Activated naive CD8-positive, alpha-beta T cell treated with anti-CD3 and anti-CD28 coated beads for 36 hours (primary cell): ENCODE measurements at places on chromosomes 2 and 18. TPM values are rescaled to one million over a fixed set of nuclear protein-coding genes. Genes with fewer than 3 reads are reported as not detected.

The DNAJB2 gene
- total RNA-seq, result 43.8 TPM

GRCh38 chr2:167581961-167582574 lies 665.3 kb downstream of the STK39 start:
- no peak overlapping the region for H3K27ac ChIP-seq
- H3K4me3 ChIP-seq, result no peak overlapping the region

DNA sequence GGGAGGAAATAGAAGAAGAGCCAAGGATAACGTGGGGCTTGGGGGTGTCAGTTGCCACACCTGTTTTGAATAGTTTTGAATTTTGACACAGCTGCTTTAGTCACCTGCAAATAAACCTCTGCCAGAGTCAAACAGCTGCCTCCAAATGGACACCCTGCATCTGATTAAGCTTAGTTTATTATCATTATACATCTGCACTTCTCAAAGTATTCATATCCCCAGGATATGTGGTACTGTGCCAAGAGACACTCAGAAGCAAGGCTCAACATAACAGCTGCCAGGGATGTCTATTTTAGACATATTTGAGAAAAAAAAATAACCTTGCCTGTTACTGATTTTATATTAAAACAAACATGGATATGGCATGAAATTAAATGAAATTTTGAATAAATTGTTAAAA lies 122.5 kb upstream of the WDR75 start:
- no peak for DNase-seq
- H3K4me1 ChIP-seq, result peaks cover 13% of the 10 kb centered on the region
- H3K27ac ChIP-seq, result no peak overlapping the region
- no peak overlapping the region for H3K4me3 ChIP-seq
- H3K36me3 ChIP-seq, result peaks cover 22% of the 10 kb centered on the region

DNA sequence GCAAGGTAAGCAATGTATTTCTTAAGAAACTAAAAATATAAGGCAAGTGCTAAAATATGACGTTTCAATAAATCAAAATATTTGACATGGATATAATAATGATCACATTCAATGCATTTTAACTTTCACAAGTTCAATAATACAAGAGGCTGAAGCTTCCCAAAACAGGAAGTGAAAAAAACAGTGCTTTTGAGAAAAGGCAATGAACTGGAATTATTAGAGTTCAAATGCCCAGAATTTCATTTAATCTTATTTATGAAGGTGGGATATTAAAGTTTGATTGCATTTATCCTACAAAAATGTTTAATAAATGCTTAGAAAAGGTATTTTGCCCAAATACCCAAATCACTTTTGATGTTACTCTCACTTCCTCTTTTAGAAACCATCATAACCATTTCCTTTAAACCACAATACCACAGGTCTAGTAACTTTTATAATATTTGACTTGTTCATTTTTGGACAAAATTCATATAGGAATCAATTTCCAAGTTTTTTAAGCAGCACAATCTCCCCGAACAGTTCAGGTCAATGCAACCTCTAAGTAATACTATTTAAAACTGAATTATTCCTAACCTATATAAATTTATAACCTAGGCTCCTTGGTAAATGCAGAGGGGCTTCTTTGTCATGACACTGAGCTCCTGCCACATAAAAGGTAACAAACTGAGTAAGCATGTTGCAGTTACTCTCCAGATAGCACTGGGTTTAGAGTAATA lies 2.1 kb downstream of the NCKAP1 start:
- no peak for DNase-seq
- H3K27me3 ChIP-seq, result peaks cover 79% of the 10 kb centered on the region
- H3K4me3 ChIP-seq, result no peak overlapping the region
- H3K4me1 ChIP-seq, result peaks cover 27% of the 10 kb centered on the region
- H3K36me3 ChIP-seq, result no peaks in the 10 kb centered on the region

The RAD51AP2 gene
- total RNA-seq, result not detected

The REG1B gene
- not detected for total RNA-seq

- H3K36me3 ChIP-seq, result no peaks in the 10 kb centered on the region
- H3K4me3 ChIP-seq, result no peak overlapping the region
- peaks cover 6% of the 10 kb centered on the region for H3K27me3 ChIP-seq
- no peak for DNase-seq
Measured at GRCh38 chr2:160253440-160254188, 53.5 kb upstream of the ITGB6 start.

- H3K4me1 ChIP-seq, result peaks cover 5% of the 10 kb centered on the region
- no peaks in the 10 kb centered on the region for H3K36me3 ChIP-seq
- H3K27me3 ChIP-seq, result no peaks in the 10 kb centered on the region
- H3K4me3 ChIP-seq, result no peak overlapping the region
- H3K27ac ChIP-seq, result no peak overlapping the region
- DNase-seq, result no peak
Measured at GRCh38 chr18:6024745-6025248, 129.5 kb upstream of the TMEM200C start.

- H3K27me3 ChIP-seq, result no peaks in the 10 kb centered on the region
- H3K27ac ChIP-seq, result peak overlapping the region; percentile 84
- peak overlapping the region; percentile 79 for H3K4me3 ChIP-seq
- peaks cover 72% of the 10 kb centered on the region for H3K4me1 ChIP-seq
- no peak for DNase-seq
- H3K36me3 ChIP-seq, result peaks cover 8% of the 10 kb centered on the region
Measured at GRCh38 chr2:181308766-181309515, 148.2 kb upstream of the ITGA4 start.

The CCDC88A gene
- total RNA-seq, result 14.4 TPM

- DNase-seq, result no peak
- no peaks in the 10 kb centered on the region for H3K27me3 ChIP-seq
Measured at GRCh38 chr18:10213526-10213925, 240.9 kb upstream of the APCDD1 start.

The SNTG2 gene
- total RNA-seq, result 3.8 TPM

The TMEM169 gene
- 0.40 TPM for total RNA-seq

- peaks cover 2% of the 10 kb centered on the region for H3K36me3 ChIP-seq
- peaks cover 40% of the 10 kb centered on the region for H3K4me1 ChIP-seq
- no peak overlapping the region for H3K4me3 ChIP-seq
- no peak for DNase-seq
- H3K27me3 ChIP-seq, result peaks cover 78% of the 10 kb centered on the region
- peak overlapping the region; percentile 85 for H3K27ac ChIP-seq
Measured at GRCh38 chr2:38095079-38095995, 19.4 kb upstream of the CYP1B1 start.

The FBXO48 gene
- total RNA-seq, result 1.7 TPM

DNA sequence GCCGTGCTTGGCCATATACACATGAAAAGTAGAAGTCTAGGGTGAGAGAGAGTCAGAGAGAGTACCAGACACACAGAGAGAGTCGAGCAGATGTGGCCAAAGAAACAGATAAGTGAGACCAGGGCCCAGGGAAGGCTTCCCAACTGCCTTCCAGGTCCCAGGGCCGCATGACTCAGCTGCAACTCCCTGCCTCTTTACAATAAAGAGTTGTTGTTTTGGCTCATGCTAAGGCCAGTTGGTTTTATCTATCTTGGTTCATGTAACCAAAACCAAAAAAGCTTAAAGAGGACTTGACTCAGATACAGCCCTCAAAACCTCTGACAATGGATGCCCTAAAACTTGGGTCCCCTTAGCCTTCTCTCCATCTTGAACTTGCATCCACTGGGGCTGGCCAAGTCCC lies 36.9 kb downstream of the REEP1 start:
- H3K27me3 ChIP-seq, result peaks cover 10% of the 10 kb centered on the region
- no peak overlapping the region for H3K27ac ChIP-seq
- no peaks in the 10 kb centered on the region for H3K4me1 ChIP-seq
- no peaks in the 10 kb centered on the region for H3K36me3 ChIP-seq
- DNase-seq, result no peak
- H3K4me3 ChIP-seq, result no peak overlapping the region

GRCh38 chr2:46490521-46491141 lies 11.3 kb downstream of the TMEM247 start:
- no peaks in the 10 kb centered on the region for H3K36me3 ChIP-seq

GRCh38 chr2:119009110-119009509 lies 67.1 kb downstream of the MARCO start:
- no peak for DNase-seq
- no peak overlapping the region for H3K27ac ChIP-seq
- peaks cover 36% of the 10 kb centered on the region for H3K27me3 ChIP-seq

GRCh38 chr2:238155051-238155760 lies 3.6 kb upstream of the ERFE start:
- peaks cover 7% of the 10 kb centered on the region for H3K4me1 ChIP-seq
- H3K36me3 ChIP-seq, result no peaks in the 10 kb centered on the region
- H3K27me3 ChIP-seq, result peaks cover 10% of the 10 kb centered on the region
- H3K4me3 ChIP-seq, result no peak overlapping the region
- no peak overlapping the region for H3K27ac ChIP-seq
- DNase-seq, result no peak

- no peaks in the 10 kb centered on the region for H3K4me1 ChIP-seq
- H3K4me3 ChIP-seq, result no peak overlapping the region
- no peak overlapping the region for H3K27ac ChIP-seq
- no peaks in the 10 kb centered on the region for H3K36me3 ChIP-seq
- peaks cover 3% of the 10 kb centered on the region for H3K27me3 ChIP-seq
- DNase-seq, result no peak
Measured at GRCh38 chr2:74922592-74923227, 35.7 kb upstream of the POLE4 start.

The OTOS gene
- not detected for total RNA-seq

- H3K4me3 ChIP-seq, result no peak overlapping the region
- peaks cover 88% of the 10 kb centered on the region for H3K36me3 ChIP-seq
Measured at GRCh38 chr2:230453006-230453405, 37.0 kb downstream of the SP100 start.

The UGT1A10 gene
- total RNA-seq, result not detected

- no peak overlapping the region for H3K4me3 ChIP-seq
- H3K4me1 ChIP-seq, result no peaks in the 10 kb centered on the region
- peak overlapping the region; percentile 18 for H3K27ac ChIP-seq
Measured at GRCh38 chr18:14924226-14924625, 176.3 kb downstream of the ANKRD30B start.

- no peaks in the 10 kb centered on the region for H3K27me3 ChIP-seq
- no peak overlapping the region for H3K4me3 ChIP-seq
- H3K4me1 ChIP-seq, result peaks cover 6% of the 10 kb centered on the region
- DNase-seq, result no peak
Measured at GRCh38 chr2:240604291-240604938, 17.9 kb downstream of the CAPN10 start.

The PKP4 gene
- 38.2 TPM for total RNA-seq

The PCGF1 gene
- 17.7 TPM for total RNA-seq

GRCh38 chr2:84694088-84694622 lies 177.9 kb downstream of the DNAH6 start:
- H3K27ac ChIP-seq, result peak overlapping the region; percentile 75
- H3K36me3 ChIP-seq, result peaks cover 2% of the 10 kb centered on the region
- peak overlapping the region; percentile 66 for H3K4me3 ChIP-seq
- H3K4me1 ChIP-seq, result peaks cover 18% of the 10 kb centered on the region

- H3K27me3 ChIP-seq, result no peaks in the 10 kb centered on the region
- DNase-seq, result no peak
- H3K36me3 ChIP-seq, result peaks cover 4% of the 10 kb centered on the region
- H3K4me1 ChIP-seq, result no peaks in the 10 kb centered on the region
Measured at GRCh38 chr2:190819840-190820301, 60.8 kb upstream of the GLS start.

The VIL1 gene
- not detected for total RNA-seq

The APCDD1 gene
- not detected for total RNA-seq

- H3K4me3 ChIP-seq, result no peak overlapping the region
- H3K4me1 ChIP-seq, result no peaks in the 10 kb centered on the region
- no peaks in the 10 kb centered on the region for H3K36me3 ChIP-seq
- no peak overlapping the region for H3K27ac ChIP-seq
- no peaks in the 10 kb centered on the region for H3K27me3 ChIP-seq
- no peak for DNase-seq
Measured at GRCh38 chr2:102872388-102872787, 110.6 kb downstream of the TMEM182 start.

DNA sequence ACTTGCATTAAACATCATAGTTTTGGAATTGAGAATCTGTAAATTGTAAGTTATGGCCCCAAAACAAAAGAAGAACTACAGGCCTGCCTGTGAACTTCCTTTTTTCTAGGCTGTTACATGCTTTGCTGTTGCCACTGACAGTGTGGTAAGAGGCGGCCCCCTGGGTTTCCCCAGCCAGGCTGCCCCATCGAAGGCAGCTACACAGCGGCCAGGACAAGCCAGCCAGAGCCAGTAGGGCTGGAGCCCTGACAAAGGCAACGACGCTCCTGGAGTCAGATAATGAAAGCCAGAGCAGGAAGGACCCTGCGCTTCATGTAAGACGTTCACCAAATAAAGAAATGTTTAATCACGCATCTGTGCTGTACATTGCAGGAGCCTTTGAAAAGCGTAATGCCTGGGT lies 55.0 kb downstream of the ANKRD44 start:
- peaks cover 74% of the 10 kb centered on the region for H3K4me1 ChIP-seq
- no peaks in the 10 kb centered on the region for H3K27me3 ChIP-seq
- DNase-seq, result peak; percentile 89
- peak overlapping the region; percentile 93 for H3K27ac ChIP-seq

GRCh38 chr18:46320928-46321711 lies 216.9 kb downstream of the HAUS1 start:
- peaks cover 1% of the 10 kb centered on the region for H3K4me1 ChIP-seq
- no peaks in the 10 kb centered on the region for H3K27me3 ChIP-seq
- no peaks in the 10 kb centered on the region for H3K36me3 ChIP-seq
- no peak overlapping the region for H3K4me3 ChIP-seq

GRCh38 chr18:64402636-64403035 lies 253.7 kb upstream of the LINC00305 start:
- H3K27me3 ChIP-seq, result no peaks in the 10 kb centered on the region
- H3K4me3 ChIP-seq, result no peak overlapping the region
- H3K4me1 ChIP-seq, result no peaks in the 10 kb centered on the region
- H3K27ac ChIP-seq, result no peak overlapping the region
- DNase-seq, result no peak

The PXDN gene
- total RNA-seq, result 2.1 TPM

The DSC2 gene
- total RNA-seq, result 0.14 TPM

GRCh38 chr18:73674125-73674865 lies 473.3 kb downstream of the FBXO15 start:
- H3K27ac ChIP-seq, result no peak overlapping the region
- H3K36me3 ChIP-seq, result no peaks in the 10 kb centered on the region
- no peak for DNase-seq
- H3K27me3 ChIP-seq, result no peaks in the 10 kb centered on the region
- H3K4me1 ChIP-seq, result no peaks in the 10 kb centered on the region

The FNDC4 gene
- total RNA-seq, result not detected

GRCh38 chr2:66815886-66816285 lies 381.0 kb downstream of the MEIS1 start:
- no peak overlapping the region for H3K27ac ChIP-seq
- no peak for DNase-seq
- H3K4me3 ChIP-seq, result no peak overlapping the region
- H3K27me3 ChIP-seq, result no peaks in the 10 kb centered on the region
- no peaks in the 10 kb centered on the region for H3K4me1 ChIP-seq

The RAX gene
- total RNA-seq, result not detected

DNA sequence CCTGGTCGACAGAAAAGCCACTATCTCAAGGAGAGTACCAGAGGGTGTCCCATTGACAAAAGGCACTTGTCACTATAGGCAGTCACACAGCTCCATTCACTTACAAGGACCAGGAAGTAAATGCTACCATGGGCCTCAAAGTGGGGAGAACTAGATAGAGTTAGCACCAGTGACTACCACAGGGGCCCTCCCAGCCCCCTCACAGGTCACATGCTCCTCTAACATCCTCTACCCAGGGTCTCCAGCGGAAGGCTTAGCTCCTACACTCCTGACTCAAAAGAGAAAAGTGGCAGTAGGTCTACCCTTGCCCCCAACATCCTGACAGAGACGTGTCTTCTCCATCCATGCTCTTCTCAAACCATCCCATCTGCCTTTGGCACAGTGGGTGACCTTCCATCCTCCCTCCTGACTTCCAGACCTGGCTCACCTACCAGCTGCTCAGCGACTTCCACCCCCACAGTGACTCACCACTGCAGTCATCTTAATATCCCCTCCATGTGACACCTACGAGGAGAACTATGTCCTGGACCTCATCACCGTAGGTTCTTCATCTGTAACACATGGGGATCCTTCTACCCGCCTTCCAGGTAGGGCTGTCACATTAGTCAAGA lies 5.6 kb upstream of the DNMT3A start:
- no peaks in the 10 kb centered on the region for H3K36me3 ChIP-seq
- no peaks in the 10 kb centered on the region for H3K27me3 ChIP-seq
- peak overlapping the region; percentile 88 for H3K27ac ChIP-seq
- H3K4me1 ChIP-seq, result peaks cover 35% of the 10 kb centered on the region
- peak overlapping the region; percentile 42 for H3K4me3 ChIP-seq
